ENCODE measurements at places on chromosomes 7 and 10.
A peak's percentile ranks its signal among the peaks of the same experiment; 100 is the strongest.

DNA sequence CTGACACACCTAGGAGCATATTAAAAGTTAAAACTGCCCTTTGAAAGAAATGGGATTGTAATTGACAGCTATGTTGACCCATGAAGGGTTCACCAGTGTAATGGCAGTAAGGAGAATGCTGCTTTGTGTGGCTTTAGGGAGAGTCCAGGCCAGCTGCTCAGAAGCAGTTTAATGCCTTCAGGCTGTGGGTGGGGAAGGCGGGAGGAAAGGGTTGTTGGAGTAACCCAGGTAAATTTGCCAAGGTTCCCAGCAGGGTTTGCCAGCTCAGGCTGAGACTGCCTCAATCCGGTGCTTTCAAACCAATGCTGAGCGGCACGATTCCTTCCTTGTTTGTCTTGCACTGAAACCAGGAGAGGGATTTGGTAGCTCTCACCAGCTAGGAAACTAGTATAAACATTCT lies 637.2 kb downstream of the INHBA start:
- no peak for DNase-seq

GRCh38 chr7:102415685-102416225 lies 17.6 kb upstream of the ORAI2 start:
- DNase-seq, result no peak

- no peak for DNase-seq
Measured at GRCh38 chr10:121091961-121092719, 241.0 kb downstream of the WDR11 start.

DNA sequence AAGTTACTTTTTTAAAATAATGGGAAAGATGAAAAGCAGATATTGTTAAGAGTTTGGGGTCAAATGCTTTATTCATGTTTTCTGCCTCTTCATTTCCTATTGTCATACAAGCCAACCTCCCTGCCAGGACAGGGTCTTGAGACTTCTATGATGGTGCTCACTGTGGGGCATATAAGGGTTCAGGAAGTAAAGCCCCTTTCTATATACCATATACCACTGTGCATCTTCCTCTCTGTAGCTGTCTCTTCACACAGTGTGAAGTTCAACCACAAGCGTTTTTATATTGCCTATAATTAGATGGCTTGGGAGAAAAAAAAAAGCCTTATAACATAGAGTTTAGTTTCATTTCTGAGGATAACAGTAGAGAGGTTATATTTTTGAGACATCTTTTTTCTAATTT lies 389.8 kb upstream of the SORCS1 start:
- no peak for DNase-seq

GRCh38 chr7:96203786-96204185 lies 118.1 kb downstream of the SLC25A13 start:
- DNase-seq, result no peak

DNA sequence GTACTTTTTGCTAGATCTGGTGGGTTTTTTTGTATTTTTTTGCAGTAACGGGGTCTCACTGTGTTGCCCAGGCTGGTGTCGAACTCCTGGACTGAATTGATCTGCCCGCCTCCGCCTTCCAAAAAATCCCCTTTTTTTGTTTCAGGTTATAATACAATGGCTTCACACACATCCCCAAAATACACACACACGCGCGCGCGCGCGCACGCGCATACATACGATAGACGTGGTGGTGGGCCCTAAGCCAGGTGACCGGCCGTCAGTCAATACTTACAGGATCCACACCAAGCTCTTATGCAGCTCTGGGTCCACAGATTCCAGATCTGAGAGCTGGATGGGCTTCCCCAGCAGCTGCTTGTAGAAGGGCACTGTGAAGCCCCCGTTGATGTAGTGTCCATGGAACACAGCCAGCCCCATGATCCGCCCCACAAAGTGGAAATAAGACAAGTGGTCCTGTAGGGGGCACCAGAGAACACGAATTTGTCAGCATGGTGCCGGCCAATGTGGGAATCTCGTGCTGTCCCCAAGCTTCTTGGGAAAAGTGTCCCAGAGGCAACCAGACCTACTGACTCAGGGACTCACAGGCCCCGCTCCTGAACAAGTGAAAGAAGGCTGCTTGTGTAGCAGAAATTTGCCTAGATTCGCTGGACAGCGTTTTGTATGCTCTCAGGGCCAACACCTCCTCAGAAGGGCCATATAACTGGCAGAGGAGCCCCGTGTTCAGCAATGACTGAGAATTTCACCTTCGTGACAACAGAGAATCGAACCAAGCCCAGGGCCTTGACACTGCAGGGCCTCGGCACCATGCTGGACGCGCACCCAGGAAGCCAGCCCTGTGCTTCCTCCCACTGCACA lies 103.6 kb downstream of the SMURF1 start:
- DNase-seq, result peak; percentile 49

DNA sequence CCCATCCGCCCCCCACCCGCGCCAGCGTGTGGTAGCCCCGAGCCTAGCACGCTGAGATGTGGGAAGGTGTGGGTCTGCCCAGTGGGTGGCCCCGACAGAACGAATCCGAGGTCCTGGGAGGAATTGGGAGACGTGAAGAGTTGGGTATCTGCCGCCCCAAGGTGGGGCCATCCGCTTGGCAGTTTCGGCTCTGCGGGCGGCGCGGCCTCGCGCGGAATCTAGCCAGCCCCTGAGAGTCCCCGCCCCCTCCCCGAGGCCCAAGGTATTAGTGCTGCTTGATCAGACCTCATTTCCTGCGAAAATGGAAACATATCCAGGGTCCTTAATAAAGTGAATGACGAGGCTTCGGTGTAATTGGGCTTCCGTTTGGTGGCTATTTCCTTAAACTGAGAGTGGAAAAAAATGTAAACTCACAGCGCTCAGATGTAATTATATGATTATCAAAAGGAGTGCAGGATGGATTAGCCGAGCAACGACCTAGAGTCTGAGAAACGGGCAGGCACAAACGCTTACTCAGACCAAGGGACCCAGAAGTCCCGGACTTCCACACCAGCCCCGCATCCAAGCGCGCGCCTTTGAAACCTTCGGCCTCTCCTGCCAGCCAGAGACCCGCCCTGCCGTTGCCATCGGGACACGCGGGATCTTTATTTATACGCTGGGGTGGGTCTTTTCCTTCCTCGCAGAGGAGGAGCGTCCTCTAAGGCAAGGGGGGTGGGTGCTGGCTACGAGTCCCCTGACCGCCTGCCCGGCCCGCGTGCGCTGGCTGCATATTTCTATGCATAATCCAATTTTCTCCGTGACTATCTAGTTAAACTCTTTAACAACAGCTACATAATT lies 12.8 kb downstream of the LBX1 start:
- DNase-seq, result no peak

GRCh38 chr10:30637881-30638467 lies 8.4 kb upstream of the LYZL2 start:
- no peak for DNase-seq

DNA sequence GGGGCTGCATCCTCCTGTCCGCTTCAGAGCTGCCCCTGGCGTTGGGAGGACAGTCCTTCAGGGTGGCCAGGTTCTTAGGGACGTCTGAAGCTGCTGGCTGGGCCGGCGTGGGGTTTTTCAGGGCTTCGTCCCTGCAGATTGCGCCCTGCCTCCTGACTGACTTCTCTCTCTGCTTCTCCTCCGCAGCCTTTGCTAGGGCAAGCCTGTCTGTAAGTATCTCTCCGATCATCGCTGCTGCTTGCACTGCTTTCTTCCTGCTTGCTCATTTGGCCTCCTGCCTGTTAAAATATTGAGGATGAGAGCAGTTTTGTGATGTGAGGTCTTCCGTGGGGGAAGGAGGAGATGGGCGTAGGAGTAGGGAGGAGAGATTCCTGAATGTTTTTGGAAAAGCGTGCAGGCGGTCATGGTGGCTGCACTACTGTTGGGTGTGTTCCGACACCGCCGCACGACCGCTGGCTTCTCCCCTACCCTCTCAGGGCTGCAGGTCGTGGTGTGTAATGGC lies 25.3 kb downstream of the PFKFB3 start:
- no peak for DNase-seq

- no peak for DNase-seq
Measured at GRCh38 chr10:89216056-89216455, 8.9 kb upstream of the CH25H start.

- peak; percentile 14 for DNase-seq
Measured at GRCh38 chr7:17234030-17234397, 64.4 kb upstream of the AHR start.

DNA sequence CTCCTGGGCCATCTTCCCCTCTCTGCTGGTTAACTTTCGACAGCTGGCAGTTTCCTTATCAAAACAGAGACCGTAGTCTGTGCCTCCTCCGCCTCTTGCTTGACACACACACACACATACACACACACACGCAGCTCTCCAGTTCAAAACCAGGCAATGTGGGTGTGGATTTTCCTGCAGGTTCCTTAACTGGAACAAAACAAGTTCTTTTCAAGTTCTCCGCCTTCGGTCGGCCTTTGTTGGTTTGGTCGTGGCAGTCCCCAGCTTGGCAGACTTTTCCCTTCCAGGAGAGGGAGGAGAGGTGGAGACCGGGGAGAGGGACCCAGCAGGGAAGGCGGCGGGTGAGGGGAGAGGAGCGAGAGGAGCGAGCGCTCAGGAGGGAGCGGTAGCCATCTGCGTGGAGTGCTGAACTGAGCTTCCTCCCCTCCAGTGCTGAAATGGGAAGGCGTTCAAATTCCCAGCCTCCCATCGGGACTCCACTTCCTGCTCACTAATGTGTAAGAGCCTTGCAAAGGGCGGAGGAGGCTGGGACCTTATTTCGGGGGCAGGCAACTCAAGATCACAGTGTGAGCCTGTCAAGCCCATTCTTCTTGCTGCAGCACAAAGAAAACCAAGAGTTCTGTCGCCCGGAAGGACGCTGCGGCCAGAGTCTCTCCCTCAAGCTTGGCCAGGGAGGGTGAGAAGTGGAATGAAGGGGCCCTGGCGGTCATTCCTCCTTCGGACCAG lies 120.6 kb downstream of the PRPF18 start:
- DNase-seq, result peak; percentile 10

DNA sequence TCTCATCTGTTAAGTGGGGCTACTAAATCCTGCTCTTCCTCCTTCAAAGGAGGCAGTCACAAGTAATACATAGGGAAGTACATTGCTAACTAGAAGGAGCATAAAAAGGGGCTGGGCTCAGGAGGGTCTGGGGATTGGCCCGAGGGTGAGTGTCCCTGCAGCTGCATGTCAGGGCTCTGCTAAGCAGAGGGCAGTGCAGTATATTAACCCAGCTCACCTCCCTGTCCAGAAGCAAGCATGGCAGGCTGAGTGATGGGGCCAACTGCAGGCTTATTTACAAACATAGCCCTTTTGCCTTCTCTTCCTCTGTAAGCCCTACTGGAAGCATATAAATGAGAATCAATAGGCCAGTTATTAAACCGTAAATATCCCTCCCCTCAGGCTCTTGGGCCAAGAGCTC lies 143.2 kb upstream of the PCBD1 start:
- no peak for DNase-seq

GRCh38 chr7:116949941-116950801 lies 3.1 kb upstream of the ST7 start:
- DNase-seq, result no peak

DNA sequence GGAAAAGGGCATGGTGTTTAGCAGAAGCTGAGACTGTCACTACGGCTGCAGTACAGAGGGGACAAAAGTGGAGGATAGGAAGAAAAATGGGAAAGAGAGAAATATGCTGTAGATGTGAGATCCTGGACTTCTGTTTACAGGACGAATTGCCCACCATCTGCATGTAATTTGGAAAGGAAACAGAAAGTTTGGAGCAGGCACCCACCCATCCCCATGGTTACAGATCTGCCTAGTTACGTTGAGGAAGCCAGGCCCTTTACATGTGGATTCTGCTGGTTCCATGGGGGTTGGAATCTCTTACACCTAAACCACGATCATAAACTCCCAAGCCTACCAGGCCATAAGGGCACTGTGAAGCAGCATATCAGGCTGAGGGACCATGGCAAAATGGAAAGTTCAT lies 84.3 kb downstream of the WDFY4 start:
- no peak for DNase-seq

Measured in stimulated activated CD4-positive, alpha-beta T cell treated with anti-CD3 and anti-CD28 coated beads, TNF-alpha, amount 100 ng/mL, for 24 hours (primary cell).